ENCODE measurements at places on chromosomes 7 and 10.
A peak's percentile ranks its signal among the peaks of the same experiment; 100 is the strongest.

DNA sequence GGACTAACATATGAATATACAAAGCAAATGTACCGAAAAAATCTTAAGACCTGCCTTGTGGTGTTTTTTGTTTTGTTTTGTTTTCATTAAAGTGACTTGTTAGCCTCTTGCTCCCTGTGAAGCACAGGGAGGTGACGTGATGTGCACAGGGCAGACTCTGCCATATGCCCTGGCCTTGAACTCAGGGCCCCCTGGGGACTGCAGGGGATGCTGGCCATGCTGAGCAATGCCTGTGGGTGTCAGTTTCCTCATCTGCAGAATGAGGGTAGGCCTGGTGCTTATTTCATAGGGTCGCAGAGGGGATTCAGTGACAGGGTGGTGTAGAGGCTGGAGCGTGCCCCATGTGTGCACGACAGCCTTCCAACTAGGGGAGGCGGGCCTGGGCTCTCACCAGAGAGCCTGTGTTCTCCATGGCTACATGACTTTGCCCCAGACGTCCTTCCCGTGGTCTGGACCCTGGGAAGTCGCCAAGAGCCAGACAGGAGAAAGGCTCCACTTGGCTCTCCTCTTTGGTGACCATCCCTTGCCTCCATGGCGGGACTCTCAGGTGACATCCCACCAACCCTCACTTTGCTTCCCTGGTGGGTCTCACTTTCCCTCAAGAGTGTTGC, 14.5 kb downstream of the EGFR start:
- DNase-seq: peak; percentile 43

GRCh38 chr10:120161111-120161510, 268.6 kb downstream of the SEC23IP start:
- DNase-seq: no peak

DNA sequence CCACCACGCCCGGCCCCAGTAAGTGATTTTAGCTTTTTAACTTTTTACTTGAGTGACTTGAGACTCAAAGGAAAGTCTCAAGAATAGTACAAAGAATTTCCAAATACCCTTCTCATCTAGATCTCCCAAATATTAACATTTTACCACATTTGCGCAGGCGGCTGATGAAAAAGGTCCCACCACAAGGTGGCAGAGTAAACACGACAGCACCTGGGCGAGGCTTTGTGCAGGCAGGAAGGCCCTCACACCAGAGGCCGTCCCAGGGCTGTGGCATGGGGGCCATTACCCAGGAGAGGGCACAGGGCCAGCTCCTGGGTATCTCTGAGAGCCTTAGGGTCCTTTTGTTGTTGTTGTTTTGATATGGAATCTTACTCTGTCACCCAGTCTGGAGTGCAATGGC, 50.0 kb upstream of the WIPI2 start:
- no peak for DNase-seq

GRCh38 chr7:20172736-20173334, 44.3 kb downstream of the MACC1 start:
- peak; percentile 65 for DNase-seq

- DNase-seq: no peak
Observed at GRCh38 chr10:113846036-113846435, 7.8 kb downstream of the DCLRE1A start.

DNA sequence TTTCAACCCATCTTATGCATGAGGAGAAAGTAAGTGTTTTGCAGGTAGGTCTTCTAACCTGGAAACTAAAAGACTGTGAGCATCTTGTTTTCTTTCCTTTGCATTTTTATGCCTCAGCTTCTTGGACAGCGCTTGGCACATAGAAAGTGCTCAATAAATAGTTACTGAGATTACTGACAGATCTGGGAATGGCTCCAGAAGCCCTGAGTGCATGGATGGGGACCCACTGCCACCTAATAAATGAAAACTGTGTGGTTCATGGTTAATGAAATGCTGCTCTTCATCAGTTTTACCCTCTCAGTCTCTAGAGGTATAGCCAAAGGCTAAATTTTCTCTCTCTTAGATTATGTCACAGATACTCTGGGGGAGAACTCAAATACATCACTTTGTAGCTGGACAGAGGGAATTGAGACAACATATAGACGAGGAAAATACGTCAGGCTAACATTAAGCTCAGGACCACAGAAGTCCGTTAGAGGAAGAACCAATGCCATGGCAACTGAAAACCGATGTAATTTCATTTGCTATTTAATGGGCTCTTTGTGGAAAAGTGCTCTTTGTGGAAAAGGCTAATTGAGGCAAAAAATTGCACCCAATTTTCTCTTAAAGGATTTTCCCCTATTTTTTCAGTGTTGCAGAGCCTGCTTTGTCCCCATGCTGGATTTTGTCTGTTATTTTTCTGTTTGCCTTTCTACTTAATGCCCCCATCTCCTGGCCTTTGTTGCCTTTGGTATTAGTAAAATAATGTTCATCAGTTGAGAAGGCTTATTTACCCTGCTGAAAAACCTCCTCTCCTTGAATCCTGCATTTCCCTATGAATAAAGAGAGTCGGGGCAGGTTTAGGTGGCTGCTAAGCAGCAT, 17.8 kb downstream of the ASB4 start:
- no peak for DNase-seq

GRCh38 chr10:21810582-21811244, 192.8 kb downstream of the DNAJC1 start:
- no peak for DNase-seq

- DNase-seq: no peak
Observed at GRCh38 chr7:154777489-154777888, 225.4 kb downstream of the PAXIP1 start.

DNA sequence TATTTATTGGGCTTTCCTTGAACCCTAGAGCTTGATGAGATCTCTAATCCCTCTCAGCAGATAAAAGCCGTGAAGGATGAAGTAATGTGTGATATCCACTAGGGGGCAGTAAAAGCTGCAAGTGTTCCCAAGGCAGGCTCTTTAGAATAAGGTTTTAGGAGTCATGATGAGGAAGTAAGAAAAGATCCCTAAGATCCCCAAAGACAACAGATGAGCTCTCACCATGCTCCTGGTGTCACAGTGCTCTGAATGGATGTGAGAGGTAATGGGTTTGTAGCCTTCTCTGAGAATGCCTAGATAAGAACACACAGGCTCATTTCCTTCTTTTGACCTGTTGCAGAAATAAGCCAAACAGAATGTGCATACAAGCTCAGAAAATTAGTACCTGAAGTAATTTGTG, 70.4 kb upstream of the ITPRID1 start:
- no peak for DNase-seq

- DNase-seq: peak; percentile 91
Observed at GRCh38 chr10:109894516-109894915, 28.8 kb downstream of the XPNPEP1 start.

DNA sequence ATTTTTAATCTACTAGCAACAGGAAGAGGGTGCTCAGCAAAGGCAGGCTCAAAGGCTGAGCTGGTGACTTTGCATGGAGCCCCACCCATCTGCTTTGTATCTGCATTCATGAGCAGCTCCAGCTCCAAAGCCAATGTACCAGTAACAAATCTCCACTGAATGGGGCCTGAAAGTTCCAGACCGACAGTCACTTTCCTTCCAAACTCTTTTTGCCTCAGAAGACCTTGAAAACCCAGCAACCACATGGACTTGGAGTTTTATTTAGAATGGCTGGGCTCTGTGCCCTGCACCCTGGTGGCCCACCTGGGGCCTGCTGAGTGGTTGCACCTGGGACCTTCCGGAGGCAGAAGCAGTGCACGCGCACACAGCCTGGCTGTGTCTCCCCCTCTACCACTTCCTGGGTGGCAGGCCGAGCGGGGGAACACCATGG, 195.0 kb upstream of the PLXNA4 start:
- DNase-seq: no peak

- no peak for DNase-seq
Observed at GRCh38 chr7:98240961-98241673, 10.9 kb downstream of the TECPR1 start.

GRCh38 chr7:150406567-150407421, 27.7 kb downstream of the ZNF775 start:
- DNase-seq: no peak

GRCh38 chr10:70167246-70167645, 3.1 kb downstream of the SAR1A start:
- DNase-seq: no peak

DNA sequence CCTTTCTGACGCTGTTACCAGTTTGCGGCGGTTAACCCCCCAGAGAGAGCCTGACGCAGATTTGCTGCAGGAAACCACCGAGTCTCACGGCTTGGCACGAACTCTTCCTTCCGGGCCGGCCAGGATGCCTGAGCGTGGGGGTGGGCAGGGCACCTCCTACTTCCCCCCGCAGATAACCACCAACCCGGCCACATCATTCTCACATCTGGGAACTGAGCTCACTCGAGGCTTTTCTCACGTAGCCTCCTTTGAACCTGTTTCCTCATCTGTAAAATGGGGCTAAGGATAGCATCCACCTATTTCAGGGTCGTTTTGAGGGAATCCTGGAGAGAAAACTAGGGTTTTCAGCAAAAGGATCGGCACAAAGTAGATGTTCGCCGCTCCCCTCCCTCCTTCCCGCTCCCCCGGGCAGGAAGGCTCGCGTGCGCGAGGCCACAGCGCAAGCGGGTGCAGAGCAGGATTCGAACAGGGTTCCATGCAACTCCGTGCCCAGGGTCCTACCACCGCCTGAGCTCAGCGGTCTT, 23.6 kb downstream of the DDIT4 start:
- DNase-seq: peak; percentile 85

- no peak for DNase-seq
Observed at GRCh38 chr7:50832744-50833143, 50.0 kb upstream of the GRB10 start.
